ENCODE measurements at places on chromosomes 7 and 10.
A peak's percentile ranks its signal among the peaks of the same experiment; 100 is the strongest.

GRCh38 chr7:128322040-128322643, 21.6 kb downstream of the RBM28 start:
- no peak for DNase-seq

- DNase-seq: no peak
Measured at GRCh38 chr7:66297579-66297978, 92.4 kb downstream of the TPST1 start.

GRCh38 chr10:75773813-75774782, 342.7 kb downstream of the LRMDA start:
- DNase-seq: no peak

- no peak for DNase-seq
Measured at GRCh38 chr7:148787571-148788295, 89.0 kb downstream of the CUL1 start.

DNA sequence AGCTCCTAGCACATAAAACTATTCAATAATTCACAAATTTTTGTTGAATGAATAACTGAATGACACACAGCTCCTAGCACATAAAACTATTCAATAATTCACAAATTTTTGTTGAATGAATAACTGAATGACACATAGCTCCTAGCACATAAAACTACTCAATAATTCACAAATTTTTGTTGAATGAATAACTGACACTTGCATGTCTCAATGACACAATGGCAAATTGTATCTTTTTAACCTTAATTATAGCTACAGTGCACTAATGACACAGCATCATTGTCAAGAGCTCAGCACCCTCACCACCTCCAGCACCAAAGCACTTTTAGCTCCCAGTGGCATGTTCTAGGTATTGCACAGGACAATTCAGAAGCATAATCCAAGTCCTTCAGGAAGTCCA, 131.6 kb downstream of the PDE1C start:
- no peak for DNase-seq

DNA sequence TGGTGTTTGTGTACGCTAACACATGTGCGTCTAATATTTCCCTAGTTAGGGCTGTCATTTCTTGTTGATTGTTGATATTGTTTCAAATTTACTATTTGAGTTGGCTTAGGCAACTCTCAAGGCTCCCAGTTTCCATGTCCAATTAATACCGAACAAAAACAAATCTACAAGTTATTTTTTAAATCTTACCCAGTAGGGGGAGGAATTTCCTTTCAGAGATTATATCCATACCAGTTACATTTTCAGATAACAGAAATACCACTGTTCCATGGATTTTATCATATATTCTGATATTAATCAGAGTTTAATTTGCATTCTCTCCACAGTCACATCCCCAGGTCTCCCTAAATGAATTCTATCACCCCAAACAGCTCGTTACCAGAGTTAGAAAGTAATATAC, 7.2 kb upstream of the AKR1B10 start:
- no peak for DNase-seq

DNA sequence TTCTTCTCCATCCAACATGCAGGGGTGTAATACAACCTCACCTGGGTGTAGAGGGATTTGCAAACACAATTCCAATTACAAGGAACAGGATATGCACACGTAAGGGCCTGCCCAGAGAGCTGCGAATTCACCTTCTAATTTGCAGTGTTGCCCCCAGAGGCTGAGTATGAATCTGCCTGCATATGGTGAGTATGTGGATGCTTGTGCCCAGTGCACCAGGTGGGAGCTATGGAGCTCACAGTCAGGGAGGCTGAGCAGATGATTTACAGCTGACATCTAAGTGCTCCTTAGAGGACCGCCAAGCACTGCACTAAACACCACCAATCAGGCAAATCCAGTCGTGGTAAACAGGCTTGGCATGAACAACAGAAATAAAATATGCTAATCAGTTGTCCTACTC, 132.0 kb downstream of the RELN start:
- no peak for DNase-seq

GRCh38 chr7:41886262-41886900, 183.5 kb upstream of the INHBA start:
- DNase-seq: no peak

GRCh38 chr7:71933426-71933825, 478.7 kb downstream of the CALN1 start:
- DNase-seq: no peak

- DNase-seq: no peak
Measured at GRCh38 chr10:125300937-125301336, 140.6 kb upstream of the CTBP2 start.

DNA sequence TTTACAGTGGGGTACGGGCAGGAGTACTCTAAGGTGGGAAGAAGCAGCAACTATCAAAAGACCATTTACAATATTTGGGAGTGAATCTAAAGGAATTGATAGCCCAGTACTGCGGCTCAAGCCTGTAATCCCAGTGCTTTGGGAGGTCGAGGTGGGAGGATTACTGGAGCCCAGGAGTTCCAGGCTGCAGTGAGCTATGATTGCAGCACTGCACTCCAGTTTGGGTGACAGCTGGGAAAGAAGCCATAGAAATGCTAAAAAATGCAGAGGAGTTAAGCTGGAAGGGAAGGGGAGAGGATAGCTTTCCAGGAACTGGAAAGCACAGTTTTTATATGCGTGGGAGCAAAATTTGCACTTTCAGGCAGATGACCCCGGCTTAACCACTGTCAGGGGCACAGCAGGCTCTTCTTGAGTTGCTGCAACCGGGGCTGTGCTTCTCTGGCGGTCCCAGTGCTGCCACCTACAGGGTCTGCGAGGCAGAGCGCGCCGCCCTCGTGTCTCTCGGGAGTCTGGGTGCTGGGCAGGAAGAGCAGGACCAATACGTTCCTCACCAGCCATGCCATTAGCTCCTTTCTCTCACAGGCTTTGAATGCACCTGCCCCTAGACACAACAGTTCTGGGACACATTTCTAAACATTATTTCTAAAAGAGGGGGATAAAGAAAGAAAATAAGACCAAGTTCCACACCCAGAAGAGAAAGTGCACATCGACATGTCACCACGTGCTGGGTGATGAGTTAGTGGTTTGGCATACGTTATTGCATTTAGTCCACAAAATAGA, 10.1 kb upstream of the BMPER start:
- DNase-seq: peak; percentile 40

- DNase-seq: no peak
Measured at GRCh38 chr10:55474258-55474657, 673.2 kb upstream of the PCDH15 start.

DNA sequence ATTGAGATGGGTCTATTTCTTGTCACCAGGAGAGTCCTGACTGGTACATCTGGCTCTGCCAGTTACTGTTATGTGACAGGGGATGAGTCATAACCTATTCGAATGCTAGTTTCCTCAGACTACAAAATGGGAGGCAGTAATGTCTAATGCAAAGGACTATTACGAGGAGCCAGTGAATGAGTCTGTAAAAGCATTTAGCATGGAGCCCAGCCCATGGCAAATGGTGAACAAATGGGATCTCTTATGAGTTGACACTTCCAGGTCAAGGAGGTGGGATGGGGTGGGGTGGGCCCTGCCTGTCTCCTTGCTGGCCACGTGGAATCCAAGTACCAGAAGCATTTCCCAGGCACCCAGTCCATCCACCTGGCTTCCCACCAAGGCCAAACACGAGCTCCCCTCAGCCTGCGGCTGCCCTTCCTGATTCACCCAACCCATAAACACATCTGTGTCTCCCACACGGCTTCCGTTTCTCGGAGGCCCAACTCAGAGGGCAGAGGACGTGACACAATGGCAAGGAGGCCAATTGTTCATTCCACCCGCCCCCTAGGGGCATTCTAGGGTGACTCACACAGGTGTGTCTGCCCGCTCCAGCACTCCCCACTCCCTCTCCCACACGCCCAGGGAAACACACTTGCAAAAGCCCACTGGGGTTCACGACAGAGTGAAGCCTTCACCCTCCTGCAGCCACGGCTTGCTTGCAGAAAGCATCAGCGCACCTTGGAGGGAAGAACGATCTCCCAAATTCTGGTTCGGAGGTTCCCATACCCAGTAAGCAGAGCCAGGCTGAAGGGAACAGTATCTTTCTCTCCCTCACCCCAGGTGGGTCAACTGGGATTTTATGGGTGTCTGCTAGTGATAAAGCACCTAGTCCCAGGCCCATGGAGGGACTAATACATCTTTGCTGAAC, 109.8 kb downstream of the SH3PXD2A start:
- no peak for DNase-seq

GRCh38 chr7:121175826-121176225, 153.0 kb upstream of the WNT16 start:
- no peak for DNase-seq

DNA sequence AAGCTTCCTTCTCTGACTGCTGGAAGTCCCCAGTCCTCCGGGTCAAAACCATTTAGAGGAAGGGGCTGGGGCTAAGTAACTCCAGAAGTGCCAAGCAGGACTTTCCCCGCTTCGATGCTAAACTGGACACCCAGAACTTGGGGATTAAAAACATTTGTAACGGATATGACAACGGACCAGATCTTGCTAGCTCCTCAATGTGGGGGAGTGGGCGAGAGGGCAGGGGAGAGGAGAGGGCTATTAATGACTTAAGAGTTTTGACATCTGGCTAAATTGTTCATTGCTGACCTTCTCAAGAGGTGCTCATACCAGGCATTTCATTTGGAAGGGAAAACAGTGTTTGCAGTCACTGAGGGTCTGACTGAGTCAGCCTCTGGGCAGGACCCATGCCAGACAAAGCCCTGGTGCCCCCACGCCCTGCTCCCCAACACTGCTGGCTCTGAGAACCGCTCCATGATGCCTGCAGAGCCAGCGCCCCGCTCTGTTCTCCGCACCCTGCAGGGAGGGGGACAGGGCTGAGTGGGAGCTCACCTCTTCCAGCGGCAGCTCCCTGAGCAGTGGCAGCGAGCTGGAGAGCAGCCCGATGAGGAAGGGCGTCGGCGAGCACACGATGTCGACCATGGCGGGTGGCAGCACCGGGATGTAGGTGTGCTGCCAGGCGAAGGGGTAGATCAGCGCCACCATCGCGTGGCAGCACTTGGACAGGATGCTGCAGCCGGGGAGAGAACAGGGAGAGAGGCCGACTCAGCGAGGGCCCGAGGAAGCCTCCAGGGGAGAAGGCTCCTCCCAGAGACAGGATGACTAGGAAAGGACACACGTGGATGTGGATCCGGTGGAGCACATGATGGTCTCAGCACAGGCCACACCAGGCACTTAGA, 47.7 kb upstream of the MKRN1 start:
- DNase-seq: no peak

GRCh38 chr7:144975882-144976281, 140.0 kb upstream of the TPK1 start:
- DNase-seq: no peak

DNA sequence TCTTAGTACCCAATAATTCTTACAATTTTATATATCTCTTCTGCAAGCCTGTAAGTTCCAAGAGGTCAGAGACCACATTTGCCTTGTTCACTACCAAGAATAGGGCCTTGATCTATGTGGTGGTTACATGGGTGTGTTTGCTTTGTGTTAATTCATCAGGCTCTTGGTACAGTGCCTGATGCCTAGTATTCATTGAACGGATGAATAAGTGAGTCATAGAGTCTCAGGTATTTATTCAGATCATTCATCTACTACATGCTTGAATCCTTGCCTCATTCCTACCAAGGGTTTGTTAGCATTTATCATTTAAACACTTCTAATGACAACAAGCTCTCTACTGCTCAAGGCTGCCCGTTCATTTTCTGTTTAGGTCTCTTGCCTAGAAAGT, 11.3 kb upstream of the SGPL1 start:
- no peak for DNase-seq

DNA sequence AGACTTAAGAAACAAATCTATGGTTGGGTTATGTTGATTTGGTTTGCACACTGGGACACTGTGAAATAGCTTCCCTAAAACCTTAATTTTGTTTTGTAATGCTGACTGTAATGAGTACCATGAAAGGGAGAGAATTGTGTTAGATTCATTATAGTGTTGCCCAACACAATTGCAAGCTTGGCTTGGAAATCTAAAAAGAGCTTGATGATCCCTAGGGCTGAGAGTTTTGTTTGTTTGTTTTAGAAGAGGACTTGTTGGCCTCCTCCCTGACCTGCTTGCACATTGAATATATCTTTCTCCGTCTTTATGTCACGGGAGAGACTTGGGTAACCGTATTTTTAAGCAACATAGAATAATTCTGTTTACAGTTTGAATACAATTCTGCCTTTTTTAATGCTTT, 410.1 kb downstream of the ARL4A start:
- no peak for DNase-seq

DNA sequence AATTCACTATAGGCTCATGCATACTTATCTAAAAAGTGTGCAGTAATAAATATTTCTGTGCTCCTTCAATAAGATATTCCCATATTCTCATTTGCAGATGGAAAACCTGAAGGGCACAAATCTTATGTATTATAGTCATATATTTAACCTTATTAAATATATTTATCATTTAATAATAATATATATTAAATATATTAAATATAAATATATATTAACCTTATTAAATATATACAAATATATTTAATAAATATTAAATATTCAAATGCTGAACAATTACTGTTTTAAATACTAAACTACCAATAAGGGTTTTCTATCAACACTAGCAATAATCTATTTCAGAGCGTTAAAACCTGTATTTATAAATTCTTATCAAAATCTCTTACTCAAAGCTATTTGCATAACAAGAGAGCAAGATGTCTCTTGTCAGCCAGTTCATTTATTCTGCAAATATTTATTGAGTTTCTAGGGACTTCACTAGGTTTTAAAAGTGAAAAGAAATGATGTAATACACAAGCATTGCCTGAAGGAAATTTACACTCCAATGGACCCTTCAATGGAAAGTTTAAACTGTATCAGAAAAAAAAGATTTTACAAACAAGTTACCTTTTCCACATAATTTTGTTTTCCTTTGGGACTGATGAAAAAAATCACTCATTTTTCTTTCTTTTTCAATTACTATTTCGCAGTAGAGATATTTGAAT, 159.2 kb downstream of the AGMO start:
- no peak for DNase-seq

DNA sequence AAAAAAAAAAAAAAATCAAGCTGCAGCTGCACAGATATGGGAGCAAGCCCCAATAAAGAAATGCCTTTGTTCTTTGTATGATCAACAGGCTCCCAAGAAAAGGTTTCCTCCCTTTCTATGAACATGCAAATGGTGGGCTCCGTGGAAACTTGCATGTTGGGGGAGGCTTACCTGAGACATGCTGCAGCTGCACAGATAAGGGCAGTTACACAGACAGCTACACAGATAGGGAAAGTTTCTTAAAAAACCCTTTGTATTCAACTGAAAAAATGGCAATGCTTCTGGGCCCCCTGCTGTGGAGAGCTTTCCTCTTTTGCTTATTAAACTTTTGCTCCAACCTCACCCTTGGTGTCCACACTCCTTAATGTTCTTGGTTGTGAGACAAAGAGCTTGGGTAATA, 29.8 kb upstream of the ZNF746 start:
- DNase-seq: no peak

- DNase-seq: no peak
Measured at GRCh38 chr10:97427571-97428179, 1.7 kb downstream of the PGAM1 start.

GRCh38 chr7:33774762-33775523, 130.4 kb upstream of the BMPER start:
- DNase-seq: no peak

Measured in stimulated activated CD8-positive, alpha-beta memory T cell treated with anti-CD3 and anti-CD28 coated beads, Interleukin-4, amount 100 ng/mL, for 1 hour (primary cell).